Activated CD4-positive, alpha-beta memory T cell treated with anti-CD3 and anti-CD28 coated beads, Interleukin-2, amount 10 ng/mL, durations not matched to agents 7 days and 5 days (primary cell): ENCODE measurements at places on chromosomes 2 and 18. TPM values are rescaled to one million over a fixed set of nuclear protein-coding genes. Genes with fewer than 3 reads are reported as not detected.

Gene DCDC2C
- not detected for total RNA-seq

DNA sequence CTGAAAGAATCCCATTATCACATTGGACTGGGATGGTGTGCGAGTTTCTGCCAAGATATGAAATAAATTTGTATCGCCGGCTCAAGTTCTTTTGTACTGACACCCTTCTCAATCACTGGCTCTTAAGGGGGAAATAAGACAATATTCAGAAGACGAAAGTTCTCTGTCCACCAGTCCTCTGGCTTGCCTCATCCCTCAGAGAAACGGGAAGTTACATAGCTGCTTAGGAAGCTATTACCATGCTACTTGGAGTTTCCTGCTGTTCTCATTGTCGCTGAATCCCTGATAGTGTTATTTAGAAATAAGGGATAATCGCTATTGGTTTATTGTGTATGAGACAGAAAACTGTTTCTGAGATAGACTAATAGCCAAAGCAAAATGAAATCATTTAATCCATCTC is 205.0 kb upstream of the ZNF521 start:
- no peak for DNase-seq

GRCh38 chr2:239609162-239609561 is 208.3 kb upstream of the HDAC4 start:
- DNase-seq = peak; percentile 10

Gene FAM161A
- 2.5 TPM for total RNA-seq

GRCh38 chr18:49961271-49961670 is 147.9 kb upstream of the ACAA2 start:
- no peak for DNase-seq

DNA sequence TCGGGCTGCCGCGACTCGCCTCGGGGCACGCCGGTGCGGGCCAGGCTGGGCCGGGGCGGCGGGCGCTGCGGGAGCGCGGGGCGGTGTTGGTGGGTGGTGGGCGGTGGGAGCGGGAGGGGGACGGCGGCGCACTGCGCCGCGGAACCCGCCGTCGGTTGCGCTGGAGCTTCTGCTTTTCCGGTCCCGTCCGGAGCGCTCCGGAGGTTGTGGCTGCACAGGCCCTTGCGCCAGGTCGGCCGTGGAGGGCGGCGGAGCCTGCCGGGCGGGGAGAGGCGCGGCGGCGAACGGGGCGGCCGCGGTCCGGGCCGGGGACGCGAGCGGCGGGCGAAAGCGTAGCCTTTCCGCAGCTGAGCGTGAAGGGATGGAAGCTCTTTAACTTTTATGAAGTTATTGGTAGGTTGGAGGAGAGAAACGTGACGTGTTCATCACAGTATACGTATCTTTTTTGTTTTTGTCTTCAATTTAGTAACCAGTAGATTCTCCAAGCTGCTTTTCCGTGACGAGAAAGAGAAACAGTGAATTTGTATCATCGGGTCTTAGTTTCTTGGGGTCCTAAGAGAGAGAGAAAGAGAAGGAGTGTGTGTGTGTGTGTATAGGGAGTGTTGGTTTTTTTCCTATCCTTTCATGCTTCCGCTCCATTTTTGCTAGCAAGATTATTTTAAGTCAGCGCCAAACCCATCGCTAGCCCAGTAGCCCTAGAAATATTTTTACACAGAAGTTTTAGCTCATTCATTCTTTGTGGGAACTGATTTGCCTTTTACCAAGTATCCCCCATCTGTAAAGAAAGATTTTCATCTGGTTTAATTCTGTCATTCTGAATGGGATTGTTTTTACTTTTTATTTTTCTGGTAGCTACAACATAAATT is 535 bp downstream of the ATG4B start:
- peak; percentile 43 for DNase-seq

DNA sequence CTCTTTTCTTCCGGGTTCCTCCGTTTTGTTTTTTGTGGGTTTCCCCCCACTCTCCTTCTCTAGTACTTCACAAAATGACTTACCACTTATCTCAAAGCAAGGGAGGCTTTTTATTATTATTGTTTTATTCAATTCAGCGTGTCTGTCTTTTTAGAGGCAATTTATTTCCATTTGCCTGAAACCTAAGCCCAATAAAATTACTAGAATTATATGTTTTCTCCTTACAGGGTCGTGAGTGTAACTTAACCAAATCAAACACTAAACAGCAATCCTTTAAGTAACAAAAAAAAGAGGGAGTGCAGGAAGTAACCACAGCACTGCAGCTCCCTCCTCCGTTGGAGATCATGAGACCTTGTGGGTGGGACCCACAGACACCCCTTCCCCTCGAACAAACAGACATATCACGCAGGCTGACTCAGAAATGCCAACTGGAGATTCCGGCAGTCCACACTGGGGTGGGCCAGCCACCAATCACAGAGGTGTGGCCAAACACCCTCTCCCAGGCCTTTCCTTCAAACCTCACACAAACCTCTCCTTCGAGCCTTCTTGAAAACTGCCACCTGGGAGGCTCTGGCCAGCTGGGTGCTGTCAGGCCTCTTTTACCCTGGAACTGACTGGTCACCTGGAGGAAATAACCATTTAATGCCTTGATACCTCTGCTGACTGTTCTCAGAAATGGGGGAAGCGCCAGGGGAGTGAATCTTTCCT is 207.1 kb upstream of the SMAD2 start:
- no peak for DNase-seq

GRCh38 chr18:55413474-55413873 is 174.5 kb downstream of the TCF4 start:
- DNase-seq = no peak
